Effector CD4-positive, alpha-beta T cell (primary cell): ENCODE measurements at places on chromosomes 12 and 14.

DNA sequence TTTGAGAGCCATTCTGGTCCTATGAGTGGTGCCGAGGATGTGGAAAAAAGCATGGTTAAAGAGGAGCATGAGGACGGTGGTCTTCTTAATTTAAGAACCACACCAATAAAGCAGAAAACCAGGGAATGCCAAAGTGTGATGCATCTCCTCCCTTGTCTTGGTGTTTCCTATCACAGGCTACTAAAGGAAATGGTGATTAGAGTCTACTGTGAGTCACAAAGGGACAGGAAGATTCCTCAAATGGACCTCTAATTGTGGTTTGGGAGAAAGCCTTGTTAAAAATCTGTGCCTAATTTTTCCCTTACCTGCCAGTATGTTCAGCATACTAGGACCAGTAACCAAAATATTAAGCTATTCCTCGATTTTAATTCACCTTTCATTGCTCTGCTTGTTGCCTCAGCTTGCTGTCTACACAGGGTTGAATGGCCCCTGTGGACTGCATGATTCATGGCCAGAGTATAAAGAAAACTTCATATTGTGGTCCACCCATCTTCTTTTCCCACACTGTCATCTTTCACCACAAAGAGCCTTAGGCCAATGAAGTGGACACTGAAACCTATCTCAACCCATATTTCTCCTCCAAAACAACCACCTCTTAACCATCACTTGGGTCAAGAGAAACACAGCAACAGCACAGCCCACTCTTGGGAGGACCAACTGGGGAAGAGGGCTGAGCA is 38.8 kb downstream of the DIO2 start:
- DNase-seq, result no peak

DNA sequence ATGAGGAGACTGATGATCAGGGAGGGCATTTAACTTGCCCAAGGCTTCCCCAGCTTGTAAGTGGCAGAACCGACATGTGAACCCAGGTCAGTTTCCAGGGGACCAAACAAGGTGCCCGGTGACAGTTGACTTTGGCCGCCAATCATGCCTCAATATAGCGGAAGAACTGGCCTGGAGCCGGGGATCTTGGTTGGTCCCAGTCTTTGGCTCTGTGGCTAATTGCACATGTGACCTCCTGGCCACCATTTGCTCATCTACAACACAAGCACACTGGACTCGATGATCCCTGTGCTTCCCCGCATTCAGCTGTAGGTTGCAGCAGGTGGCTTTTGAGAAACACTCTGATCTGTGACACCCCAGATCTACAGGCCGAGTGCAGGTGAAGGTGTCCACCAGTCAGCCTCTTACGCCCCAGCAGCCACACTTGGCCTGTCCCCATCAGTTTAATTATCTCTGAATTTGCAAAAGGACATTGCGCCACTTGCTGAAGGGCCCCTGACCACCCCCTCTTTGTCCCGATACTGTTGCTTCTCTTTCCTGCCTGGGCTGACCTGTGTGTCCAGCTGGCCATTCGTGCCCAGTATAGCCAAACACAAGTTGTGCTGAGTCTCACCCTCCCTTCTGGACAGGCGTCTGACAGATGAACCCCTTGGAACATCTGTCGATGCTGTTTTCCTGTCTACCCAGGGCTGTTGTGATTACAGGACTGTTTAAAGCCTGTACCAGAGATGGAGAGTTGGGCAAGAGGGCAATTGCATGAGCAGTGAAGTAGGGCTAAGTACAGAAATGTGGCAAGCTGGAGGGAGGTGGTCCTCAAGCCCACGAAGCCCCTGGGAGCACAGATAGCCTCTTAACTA is 14.1 kb downstream of the ACACB start:
- DNase-seq, result no peak

DNA sequence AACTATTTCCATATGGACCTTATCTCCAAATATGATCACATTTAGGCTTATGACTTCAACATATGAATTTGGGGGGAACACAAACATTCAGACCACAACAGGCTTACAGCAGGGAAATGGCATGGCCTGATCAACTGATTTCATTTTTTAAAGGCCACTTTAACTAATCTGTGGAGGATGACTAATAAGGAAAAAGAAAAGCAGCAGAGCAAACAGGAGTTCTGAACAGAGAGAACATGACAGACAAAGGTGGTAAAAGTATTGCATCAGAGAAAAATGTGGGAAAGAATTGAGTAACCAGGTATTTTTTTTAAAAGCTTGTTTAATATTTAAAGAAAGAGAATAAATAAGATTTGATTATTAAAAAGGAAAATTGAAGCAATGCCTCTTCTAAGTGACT is 366.1 kb upstream of the TMPO start:
- no peak for DNase-seq

GRCh38 chr14:72024043-72024407 is 91.8 kb downstream of the RGS6 start:
- DNase-seq, result no peak

DNA sequence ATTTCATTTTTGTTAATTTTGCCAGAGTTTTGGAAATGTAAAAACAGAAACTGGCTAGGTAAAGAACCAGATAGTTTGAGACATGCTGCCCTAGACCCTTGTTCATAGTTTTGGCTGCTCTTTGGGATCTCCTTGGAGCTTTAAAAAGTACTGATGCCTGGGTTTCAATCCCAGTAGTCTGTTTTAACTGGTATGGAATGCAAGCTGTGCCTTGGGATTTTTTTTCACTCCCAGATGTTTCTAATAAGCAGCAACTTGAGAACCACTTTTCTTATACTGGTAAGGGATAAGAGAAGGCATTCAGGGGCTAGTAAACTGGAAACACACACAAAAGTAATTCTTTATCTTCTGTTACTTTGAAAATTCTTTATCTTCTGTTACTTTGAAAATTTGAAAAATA is 18.8 kb downstream of the SLC35F4 start:
- DNase-seq, result no peak

DNA sequence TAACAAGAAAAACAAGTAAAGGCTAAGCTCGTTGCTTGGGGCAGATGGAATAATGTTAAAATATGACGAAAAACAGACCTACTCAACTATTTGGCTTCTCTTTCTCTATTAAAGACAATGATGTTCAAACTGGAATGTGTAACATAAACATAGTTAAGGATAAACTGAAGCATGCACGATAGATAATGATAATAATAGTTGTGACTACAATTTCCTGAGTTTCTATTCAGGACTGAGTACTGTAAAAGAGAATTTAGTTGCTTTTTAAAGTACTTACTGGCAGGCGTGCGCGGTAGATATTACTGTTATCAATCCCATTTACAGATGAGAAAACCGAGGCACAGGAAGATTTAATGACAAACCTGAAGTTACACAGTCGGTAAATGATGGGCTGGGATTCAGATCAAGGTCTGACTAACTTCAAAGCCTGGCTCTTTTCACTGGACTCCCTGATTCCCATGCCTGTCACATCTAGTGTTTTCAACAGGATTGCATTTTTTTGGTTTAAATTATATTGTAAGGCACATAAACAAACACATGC is 103.0 kb downstream of the CRADD start:
- no peak for DNase-seq

GRCh38 chr14:50027816-50028215 is 88.6 kb downstream of the VCPKMT start:
- no peak for DNase-seq

DNA sequence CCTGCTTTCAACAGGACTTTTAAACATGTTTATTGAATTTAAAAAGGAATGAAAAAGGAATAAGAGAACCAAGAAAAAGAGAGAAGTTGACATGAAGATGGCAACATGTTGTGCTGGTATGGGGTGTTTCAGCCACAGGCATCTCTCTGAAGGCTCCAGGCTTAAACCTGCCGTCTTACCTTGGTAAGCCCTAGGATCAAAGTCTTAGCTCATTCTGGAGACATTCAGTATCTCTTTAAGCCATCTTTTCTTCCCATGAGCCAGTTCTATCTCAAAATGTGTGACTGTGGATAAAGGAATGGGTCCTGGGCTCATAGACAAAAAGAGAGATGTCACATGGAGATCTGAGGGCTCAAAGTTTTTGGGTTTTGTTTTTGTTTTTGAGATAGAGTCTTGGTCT is 1.6 kb upstream of the TFCP2 start:
- no peak for DNase-seq

DNA sequence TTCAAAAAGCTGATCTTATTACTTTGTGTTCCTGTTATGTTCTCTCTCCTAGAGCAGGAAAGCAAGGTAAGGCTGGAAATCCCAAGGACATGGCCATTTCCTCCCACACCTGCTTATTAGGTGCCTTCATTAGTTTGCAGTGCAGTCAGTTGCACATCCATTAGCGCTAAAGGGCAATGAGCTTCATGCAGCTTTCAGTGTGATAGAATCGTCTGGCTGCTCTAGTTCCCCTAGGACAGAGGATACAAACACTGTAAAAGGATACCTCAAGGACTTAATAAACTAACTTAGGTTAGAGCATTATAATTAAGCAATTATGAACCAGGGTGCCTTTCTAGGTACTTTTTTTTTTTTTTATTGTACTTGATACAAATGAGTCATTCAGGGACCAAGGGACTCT is 21.1 kb downstream of the TMEM117 start:
- DNase-seq, result no peak

GRCh38 chr12:111991946-111992345 is 21.0 kb downstream of the TMEM116 start:
- DNase-seq, result no peak

DNA sequence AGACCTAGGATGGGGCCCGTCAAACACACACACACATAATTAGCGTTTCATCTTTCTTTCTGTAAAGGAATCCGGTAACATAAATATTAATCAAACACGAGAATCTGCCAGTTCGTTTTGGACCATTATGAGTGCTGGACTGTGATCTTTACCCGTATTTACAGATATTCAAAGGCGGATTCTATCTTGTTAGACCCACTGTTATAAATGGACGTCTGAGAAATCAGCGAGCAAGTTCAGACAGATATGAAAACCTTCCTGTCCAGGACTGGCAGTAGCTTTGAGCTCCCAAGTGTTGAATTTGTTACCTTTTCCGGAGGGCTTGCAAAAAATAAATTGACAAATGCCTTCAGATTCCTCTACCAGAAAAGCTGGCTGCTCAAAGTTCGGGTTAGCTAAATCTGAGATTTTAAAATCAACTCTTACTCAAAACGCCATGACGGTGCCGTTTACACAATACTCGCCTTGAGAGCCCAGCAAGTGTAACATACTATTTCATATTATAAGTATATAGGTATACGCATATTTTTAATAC is 27.6 kb downstream of the BCL11B start:
- DNase-seq, result no peak

DNA sequence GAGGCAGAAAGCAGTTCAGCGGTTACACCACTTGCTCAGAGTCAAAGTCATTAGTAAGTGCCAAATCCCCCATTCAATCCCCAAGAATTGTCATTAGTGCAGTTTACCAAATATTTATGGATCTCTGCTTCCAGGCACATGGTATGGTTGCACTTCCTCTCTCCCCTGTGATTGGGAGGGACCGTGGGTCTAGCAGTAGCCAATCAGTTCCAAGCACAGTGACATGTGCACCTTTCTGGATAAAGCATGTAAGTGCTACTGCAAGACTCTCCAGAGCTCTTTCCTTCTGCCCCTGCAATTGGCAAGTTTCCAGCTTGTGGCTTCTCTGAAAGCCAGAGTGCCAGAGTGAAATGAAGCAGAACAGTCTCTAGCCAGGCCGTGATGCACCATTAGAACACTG is 85.3 kb upstream of the FLRT2 start:
- no peak for DNase-seq

DNA sequence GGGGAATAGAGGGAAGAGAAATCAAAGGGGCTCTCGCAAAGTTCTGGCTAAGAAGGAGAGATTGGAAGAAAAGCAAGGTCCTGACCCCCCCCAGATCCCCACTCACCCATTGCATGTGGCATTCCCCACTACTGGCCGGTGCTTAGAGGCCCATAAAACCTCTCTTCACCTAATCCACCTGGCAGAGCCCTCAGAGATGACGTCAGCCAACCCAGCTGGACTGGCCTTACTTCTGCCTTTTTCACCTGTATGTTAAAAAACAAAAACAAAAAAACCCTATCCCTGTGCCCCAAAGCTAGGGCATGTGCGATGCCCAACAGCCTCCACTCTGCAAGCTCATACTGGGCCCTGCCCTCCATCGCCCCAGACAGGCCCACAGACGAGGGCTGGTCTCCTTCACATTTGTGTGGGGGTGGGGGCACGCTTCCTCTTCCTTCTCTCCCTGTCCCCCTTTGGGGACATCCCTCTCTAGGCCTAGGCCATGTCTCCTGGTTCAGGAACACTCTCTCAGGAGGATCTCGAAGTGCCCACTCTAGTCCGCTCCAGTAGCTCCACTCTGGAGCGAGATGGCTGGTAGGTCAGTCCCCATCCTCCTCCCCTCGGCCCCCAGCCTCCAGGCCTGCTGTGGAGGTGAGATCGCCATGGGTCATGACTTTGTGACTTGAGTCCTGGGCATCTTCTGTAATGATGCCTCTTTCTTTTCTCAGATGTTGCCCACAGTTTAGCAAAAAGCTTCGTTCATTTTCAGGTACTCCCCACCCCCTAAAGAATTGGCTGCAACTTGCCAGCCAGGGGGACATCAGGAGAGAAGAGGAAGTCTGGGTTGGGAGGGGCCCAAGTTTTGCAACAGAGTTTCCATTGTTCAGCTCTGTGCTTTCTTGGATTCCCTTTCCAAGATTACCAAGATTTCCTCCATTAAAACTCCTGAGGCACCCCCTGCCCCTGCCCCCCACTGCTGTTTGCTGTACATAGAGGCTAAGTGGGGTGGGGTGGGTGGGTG is 37.0 kb downstream of the FIGNL2 start:
- DNase-seq, result no peak

DNA sequence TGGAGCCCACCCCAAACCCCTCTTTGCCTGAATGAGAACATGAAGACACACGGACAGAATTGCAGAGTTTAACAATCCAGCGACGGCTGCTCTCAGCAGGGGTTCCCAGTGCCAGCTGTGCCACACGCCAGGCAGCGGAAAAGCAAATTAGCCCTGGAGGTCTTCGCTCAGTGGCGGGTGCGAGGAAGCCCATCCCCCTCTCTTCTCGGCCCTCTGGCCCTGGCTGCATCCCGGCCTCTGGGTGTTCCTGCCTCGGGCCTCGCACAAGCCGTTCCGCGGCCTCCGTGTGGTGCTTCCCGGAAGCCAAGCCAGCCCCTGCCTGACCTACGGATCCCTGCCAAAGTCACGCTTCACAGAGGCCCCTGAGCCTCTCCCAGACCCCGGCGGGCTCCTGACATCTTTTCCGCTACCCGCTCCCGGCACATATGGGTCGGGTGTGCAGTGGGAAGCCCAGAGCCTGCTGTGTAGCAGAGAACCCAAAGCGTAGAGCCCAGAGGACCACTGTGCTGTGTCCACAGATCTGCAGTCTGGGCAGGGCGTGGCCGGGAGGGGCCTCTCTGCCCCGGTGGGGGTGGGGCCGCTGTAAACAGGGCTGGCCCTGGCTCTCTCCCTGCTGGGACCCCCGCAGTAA is 70.7 kb upstream of the GALNT9 start:
- no peak for DNase-seq

DNA sequence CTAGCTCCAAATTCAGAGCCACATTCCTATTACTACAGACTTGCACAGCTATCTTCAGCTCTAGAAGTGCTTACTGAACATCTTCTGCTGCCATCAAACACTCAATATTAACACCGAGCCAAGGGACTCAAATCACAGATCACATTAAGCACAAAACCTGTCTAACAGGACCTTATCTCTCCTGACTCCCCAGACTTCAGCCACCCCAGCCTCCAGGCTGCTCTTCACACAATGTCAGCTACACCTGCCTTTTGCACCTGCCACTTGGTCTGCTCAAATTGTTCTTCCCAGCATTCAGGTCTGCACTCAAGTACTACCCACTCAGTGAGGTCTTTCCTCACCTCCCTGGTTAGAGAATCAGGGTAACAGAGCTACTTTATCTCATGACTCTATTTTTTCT is 57.1 kb downstream of the GALC start:
- no peak for DNase-seq
